LHCN-M2 (cell line): ENCODE measurements at places on chromosomes 6 and 20.

DNA sequence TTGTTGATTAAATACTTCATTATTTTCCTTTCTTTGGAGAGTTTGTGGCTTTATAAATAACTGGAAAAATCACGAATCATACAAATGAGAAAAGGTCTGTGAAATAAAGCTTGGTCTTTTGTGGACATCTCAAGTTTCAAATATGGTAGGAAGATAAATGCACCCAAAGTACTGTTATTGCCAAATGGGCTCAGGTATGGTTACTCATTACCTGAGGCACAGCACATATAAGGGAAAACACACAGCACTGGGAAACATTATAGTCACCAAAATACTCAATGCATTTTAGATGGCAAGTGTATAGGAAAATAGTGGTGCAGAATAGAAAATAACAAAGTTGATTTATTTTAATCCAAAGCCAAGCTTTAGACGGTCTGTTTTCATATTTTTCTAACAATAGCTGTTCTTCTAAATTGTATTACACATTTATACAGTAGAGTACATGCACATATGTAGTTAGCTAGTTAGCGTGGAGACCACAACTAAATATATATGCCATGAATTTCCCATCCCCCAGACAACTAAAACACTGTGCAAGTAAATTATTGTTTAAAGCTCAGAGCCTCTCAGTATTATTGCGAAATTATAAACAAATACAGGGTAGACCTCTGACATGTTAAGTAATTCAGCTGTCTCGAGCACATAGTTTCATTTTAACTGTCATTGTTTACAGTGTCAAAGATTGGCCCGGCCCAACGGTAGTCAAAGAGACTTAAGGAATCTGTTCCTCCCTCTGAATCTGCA, 336.0 kb downstream of the SYNE1 start:
- peak; percentile 62 for DNase-seq

- DNase-seq, result no peak
Measured at GRCh38 chr6:105624021-105624420, 221.1 kb upstream of the PREP start.

GRCh38 chr20:63323357-63323981, 30.5 kb downstream of the COL20A1 start:
- DNase-seq, result no peak

DNA sequence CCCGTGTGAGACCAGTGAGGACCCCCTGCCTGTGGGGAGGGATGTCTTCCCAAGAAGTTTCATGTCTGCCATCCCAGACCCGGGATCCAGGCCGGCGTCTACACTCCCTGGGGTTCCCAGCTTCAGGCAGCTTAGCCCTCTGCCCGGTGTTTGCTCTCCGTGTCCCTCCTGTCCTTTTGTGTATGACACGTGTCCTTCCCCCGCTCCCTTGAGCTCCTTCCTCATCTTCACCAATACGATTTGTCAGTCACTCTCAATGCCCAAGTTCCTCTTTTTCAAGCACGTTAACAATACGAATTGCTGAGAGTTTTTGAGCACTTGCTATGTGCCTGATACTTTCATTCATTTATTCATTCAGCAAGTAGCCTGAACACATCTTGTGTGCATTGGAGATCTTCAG, 115.6 kb upstream of the PTPN1 start:
- DNase-seq, result no peak

DNA sequence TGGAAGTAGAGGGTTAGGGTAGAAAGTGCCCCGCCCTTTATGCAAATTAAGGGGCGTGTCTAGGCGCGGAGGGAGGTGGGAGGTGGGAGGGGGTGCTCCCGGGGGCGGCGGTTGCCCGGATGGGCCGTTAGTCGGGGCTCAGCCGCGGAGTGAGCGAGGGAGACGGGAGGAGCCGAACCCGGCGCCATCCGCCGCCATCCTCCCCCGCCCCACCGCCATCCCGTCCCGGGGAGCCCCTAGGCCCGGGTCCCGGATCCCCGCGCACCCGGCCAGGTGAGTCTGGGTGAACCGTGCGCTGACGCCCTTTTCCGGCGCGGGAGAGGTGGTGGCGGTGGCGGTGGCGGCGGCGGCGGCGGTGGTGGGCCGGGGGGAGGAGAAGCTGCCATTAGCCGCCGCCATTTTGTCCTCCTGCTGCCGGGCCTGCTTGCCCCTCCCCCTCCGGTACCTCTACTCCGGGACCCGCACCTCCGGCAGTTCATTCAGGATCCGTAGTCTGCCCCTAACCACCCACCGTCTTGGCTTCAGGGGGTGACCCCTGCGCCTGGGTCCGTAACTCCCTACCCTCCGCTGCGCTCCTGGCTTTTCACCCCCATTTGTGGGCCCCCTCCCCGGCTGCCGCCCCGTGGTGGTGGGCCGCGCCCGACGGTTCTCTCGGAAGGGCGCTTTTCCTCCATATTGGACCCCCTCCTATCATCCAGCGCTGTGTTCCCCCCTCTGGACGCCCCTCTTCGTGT, at the start of gene PRRC2A:
PRRC2A (plus strand) TSS at position 130 of the 734 bp plus-strand sequence. CDS start 2,075 bp downstream, outside the sequence.
- no peak for DNase-seq

GRCh38 chr20:59508729-59509128, 95.6 kb upstream of the PHACTR3 start:
- no peak for DNase-seq

DNA sequence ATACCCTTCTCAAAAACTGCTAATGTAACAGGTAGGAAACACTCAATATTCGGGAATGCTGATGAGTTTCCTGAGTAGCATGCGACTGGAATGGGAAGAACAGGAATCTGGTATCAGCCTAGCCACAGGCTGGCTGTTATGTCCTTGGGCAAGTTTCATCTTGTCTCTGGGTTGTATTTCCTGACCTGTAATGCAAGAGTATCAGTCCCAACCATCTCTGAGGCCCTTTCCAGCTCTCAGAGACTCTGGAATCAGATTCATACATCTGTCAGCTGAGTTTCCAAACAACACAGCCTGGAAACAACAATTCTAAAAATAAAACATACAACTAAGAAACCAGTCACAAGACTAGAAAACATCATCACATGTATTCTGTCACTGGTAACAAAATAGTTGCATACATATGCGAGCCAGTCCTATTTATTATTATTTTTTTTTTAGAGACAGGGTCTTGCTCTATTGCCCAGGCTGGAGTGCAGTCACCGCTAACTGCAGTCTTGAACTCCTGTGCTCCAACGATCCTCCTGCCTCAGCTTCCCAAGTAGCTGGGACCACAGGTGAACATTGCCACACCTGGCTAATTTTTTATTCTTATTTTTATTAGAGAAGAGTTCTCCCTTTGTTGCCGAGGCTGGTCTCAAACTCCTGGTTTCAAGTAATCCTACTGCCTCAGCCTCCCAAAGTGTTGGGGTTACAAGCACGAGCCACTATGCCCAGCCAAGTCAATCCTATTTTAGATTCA, 16.7 kb upstream of the TFAP2A start:
- no peak for DNase-seq

- no peak for DNase-seq
Measured at GRCh38 chr6:30842754-30843610, 41.3 kb upstream of the DDR1 start.
